RCC 7860 (cell line): ENCODE measurements at places on chromosomes 4 and X.

DNA sequence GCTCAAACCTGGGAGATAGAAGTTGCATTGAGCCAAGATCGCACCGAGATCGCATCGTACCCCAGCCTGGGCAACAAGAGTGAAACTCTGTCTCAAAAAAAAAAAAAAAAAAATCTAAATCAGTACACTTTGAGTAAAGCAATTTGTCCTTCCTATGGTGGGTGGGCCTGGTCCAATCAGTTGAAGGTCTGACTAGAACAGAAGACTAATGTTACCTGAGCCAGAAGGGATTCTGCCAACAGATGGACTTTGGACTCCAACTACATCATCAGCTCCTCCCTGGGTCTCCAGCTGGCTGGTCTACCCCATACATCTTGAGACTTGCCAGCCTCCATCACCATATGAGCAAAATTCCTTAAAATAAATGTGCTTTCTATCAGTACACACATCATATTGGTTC is 155.2 kb downstream of the DHRSX start:
- no peak for DNase-seq

DNA sequence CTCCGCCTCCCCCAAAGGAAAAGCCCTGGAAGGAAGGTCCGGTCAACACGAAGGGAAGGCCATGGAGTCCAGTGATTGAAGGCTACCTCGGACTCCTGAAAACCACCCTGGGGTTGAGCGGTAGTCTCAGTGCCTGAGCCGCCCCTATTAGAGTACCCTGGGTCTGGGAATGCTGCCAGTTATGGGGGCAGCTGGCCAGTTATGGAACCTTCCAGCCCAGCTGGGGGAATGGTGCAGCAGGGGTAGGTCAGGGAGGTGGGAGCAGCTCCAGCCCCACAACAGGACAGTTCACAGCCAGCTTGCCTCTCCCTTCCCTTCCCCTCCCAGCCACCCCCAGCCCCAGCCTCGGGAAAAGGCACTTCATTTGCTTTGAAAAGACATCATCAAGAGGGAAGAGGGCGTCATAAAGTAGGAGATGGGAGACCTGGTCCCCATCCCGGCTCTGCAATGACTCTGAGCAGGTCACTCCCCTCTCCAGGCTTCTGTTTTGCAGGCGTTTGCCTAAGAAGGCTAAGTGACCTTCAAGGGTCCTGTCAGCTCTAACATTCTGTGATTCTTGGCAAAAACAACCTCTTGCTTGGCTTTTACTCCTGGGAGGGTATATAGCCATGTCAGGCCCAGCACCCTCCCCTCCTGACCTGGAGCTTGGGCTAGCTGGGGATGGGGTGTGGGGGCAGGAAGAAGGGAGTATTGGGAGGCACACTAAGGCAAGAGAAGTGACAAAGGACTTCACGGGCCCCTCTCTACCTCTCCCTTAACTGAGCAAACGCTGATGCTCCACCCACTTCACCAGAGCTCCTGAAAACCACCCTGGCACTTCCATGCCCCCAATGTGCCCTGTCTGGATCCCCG is 8.0 kb downstream of the APLN start:
- no peak for DNase-seq

- no peak for DNase-seq
These were observed 12.6 kb downstream of the ANKRD17 start for GRCh38 chr4:73245955-73246354.

- no peak for DNase-seq
These were observed 44.7 kb downstream of the MAML3 start for GRCh38 chr4:140109292-140109691.

DNA sequence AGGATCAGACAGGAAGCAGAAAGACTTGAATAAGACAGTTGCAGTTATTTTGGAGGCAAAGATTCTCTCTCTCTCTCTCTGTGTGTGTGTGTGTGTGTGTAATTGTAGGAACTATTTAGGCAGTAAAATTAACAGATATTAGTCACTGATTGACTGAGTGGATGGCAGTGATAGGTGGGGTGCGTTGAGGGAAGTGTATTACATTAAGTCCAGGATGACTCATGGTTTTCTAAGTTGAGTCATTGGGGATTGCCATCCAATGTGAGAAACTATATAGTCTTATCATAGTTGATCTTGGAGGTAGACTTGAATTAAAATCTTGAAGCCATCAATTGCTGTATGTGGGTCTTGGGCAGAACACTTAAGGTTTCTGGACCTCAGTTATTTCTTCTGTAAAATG is 75.4 kb downstream of the AR start:
- DNase-seq: peak; percentile 6

GRCh38 chrX:6856471-6856870 is 291.0 kb upstream of the STS start:
- no peak for DNase-seq

GRCh38 chr4:10101671-10102473 is 14.7 kb downstream of the WDR1 start:
- DNase-seq: no peak

- DNase-seq: no peak
These were observed 179.3 kb upstream of the STS start for GRCh38 chrX:6968231-6968630.

GRCh38 chr4:7396186-7396910 is 38.4 kb downstream of the PSAPL1 start:
- DNase-seq: no peak

- DNase-seq: no peak
These were observed 205.3 kb upstream of the GEMIN8 start for GRCh38 chrX:14235004-14235403.

DNA sequence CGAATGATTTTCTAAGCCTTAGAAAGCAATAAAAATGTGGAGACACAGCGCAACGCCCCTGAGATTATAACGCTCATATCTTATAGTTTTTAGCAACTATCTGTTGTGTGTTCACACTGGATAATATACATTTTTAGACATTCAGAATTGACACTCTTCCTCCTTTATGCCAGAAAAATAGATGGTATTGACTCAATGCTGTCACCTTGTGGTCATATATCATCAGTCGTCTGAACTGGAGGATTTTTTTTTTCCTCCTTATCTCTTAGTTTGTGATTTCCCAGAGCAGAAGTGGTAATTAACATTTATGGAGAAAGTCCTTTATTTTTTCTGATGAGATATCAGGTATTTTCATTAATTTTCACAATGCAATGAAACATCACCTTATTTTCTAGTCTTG is 759.6 kb downstream of the RAB28 start:
- no peak for DNase-seq

DNA sequence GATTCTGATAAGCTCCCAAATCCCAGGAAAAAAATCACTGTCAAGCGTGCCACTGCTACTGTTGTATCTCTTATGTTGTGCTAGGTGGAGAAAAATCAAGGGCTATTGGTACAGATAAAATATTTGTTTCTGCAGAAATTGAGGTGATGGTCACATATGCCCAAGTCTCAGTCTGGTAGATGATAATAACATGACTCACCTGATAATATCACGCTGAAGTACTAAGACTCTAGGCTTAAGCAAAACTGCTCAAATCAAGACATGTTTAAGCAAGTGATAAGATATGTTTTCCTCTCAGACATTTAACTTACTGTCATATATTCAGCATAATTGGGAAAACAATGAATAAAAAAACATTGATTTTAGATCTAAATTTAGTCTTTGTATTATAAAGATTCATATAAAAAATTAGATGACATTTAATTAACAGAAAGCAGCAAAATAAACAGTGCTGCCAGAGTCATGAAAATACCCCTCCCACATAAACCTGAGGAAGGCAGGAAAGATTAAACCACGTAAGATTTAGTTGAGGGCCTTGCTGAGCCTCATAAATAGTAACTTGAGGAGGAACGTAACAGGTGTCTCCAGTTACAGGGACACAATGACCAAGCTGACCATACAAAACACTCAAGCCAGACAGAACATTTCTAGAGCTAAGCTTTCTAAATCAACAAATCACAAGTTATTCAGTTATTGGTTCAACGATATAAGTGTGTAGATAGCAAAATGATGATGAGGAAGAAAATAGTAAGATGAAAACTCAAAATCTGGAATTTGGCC is 143.5 kb downstream of the CHM start:
- no peak for DNase-seq

GRCh38 chr4:119679251-119679650 is 50.6 kb upstream of the PDE5A start:
- no peak for DNase-seq
